ENCODE measurements at places on chromosomes 1 and 21.
A peak's percentile ranks its signal among the peaks of the same experiment; 100 is the strongest.

GRCh38 chr1:37485902-37486679 is 11.7 kb downstream of the ZC3H12A start:
- no peak for DNase-seq

GRCh38 chr1:25562101-25562927 is 18.9 kb downstream of the LDLRAP1 start:
- no peak for DNase-seq

DNA sequence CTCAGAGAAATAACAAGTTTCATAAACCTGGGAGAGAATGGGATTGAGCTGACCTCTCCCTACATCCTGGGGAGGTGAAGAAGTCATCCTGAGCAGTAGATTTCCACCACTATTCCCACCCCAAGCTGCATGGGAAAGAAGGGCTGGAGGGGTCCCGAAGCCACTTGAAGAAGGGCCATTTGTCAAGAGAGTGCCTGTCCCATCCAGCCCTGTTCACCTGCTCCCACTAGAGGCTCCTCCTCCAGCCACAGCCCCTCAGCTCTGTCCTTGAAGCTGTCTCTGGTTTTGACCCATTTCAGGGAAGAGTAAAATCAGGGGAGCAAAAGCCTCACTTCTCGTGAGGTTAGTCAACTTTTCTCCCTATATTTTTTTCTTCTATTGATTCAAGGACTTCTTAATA is 155.8 kb upstream of the DNAH14 start:
- no peak for DNase-seq

DNA sequence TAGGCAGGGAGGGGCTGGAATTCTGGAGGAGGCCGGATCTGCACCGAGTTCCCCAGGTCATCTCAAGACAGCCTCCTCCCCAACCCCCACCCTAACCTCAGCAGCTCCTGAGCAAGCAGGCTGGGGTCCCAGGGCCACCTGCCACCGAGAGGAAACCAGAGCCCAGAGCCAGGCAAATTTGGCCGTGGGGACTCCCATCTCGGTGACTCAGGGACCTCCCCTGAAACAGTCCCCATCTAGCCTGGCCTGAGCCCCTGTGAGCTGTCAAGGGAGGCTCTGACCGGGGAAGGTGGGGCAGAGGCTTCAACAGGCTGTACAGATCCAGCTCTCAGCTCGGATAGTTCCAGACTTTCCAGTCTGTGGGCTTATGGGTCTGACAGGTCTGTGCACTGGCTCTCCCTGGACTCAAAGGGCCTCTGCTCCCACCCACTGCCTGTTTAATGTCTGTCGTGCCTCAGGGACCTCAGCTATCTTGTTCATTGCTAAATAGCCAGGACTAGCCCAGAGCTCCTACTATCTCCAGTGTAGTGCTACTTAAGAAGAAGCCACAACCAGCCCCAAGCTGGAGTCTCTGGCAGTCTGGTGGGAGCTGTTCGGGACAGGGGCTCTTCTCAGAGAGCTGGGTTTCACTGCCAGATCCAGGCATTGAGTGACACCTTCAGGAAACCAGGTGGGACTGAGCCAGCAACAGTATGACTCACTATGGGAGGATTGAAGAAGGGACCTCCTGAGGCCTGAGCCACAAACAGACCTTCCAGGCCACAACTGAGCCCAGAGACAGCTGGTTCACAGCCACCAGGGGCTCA is 25.6 kb downstream of the MATN1 start:
- no peak for DNase-seq

- peak; percentile 49 for DNase-seq
These were observed at the start of gene NOC2L for GRCh38 chr1:958823-959730. Gene NOC2L, minus strand, starts transcription at chr1:959256. Its CDS starts 16 bp downstream, at chr1:959240.

DNA sequence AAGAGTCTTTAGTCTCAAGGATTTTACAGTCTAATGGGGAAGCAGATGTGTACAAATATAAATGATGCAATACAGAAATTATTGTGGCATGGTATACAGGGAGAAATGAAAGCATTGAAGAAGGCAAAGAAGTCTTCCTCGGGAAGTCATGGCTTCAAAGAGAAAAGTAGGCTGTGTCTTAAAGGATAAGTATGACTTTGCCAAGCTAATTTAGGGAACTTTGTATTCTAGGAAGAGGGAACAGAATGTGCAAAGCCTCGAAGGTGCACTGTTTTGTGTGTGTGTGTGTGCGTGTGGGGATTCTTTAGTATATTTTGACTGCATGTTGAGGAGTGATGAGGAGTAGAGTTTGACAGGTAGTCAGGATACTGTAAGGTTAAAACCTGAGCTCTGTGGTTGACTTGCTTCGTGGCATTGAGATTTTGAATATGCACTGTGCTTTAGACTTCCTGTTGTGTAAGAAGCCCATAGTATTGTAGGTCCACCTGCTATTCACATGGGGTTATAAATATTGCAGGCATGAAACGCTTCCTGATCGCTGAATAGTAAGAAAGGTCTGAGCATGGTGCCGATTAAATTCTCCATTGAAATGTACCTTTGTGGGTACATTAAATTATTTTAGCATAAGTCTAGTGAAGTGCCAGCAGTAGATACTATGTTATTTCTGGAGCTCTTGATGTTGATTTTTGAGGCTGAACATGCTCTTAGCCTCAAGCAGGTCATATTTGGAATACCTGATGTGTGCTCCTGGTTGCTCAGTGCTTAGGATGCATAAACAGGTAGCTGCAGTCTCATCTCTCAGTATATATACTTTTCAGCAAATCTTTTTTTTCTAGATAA is 8.0 kb downstream of the SMAP2 start:
- DNase-seq: no peak

- DNase-seq: no peak
These were observed 57.8 kb upstream of the C1orf185 start for GRCh38 chr1:51044199-51044598.

DNA sequence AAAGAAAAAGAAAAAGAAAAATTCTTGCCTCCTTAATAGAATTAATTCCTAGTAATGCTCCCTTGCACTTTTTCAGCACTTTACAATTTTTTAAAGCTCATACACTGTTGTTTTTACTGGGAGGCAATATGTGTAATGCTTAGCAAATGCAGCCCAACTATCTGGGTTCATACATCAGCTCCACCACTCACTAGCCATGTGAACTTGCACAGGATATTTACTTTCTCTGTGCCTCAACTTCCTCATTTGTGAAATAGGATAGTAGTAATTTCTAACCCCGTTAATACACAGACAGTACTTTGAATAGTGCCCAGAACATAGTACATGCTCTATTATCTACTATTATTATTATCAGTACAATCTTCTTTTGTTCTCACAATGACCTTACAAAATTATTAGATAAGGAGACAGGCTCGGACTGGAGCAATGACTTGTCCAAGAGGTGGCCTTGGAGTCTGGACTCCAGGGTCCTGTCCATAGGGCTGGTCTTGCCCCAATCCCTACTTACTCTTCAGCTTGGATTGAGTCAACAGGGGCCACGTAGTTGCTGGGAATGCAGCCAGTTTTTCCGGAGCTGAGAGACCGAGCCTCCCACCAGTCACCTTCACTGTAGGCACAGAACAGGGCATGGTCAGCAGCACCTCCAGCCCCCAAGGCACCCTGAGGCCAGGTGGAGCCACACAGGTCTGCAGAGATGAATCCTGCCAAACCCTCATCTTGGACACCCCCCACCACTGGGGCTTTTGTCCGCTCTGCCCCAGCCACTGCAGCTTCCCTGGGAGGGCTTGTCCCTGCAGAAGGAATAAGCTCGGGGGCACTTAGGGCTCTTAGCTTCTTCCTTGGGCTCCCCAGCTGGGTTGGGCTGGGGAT is 13.7 kb downstream of the FGR start:
- no peak for DNase-seq

GRCh38 chr1:29529677-29530278 is 293.5 kb downstream of the PTPRU start:
- DNase-seq: no peak

Data from pulmonary artery endothelial cell (primary cell).